ENCODE measurements at places on chromosomes 1 and 21.
A peak's percentile ranks its signal among the peaks of the same experiment; 100 is the strongest.

DNA sequence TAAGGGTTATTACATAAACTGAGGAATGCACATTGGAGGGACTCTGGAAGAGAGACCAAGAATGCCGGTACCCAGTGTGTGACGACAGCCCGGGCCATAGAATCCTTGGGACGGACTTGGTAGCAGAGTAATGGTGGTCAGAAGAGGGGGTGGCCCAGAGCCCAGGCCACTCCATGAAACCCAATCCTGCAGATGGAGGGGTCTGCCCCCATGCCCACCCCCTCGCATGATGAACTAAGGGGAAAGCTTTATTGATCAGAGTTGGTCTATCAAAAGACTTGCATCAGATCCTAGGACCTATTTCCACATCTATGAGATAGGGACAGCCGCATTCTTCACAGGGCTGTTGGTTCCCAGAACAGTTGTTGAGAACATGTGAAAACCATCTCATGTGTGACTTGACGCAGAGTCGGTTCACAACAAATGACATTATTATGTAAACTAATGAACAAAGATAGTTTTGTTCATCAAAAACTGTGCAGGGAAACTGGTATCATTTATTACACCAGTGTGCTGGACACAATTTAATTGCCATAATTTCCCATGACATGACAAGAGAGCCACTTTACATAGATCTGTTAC is 21.5 kb upstream of the SDC3 start:
- DNase-seq: no peak

DNA sequence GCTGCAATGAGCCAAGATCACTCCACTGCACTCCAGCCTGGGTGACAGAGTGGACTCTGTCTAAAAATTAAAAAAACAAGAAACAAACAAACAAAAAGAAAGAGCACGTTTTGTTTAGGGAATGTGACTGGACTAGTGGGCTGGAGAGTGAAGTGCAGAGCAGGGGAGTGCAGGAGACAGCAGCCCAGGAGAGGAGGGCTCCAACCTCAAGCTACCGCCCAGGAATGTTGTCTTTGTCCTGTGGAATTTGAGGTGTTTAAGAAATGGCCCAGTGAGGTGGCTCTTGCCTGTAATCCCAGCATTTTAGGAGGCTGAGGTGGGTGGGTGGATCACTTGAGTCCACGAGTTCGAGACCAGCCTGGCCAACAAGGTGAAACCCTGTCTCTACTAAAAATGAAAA is 42.4 kb upstream of the MTF2 start:
- DNase-seq: no peak

GRCh38 chr1:116835161-116835560 is 74.6 kb upstream of the PTGFRN start:
- no peak for DNase-seq

DNA sequence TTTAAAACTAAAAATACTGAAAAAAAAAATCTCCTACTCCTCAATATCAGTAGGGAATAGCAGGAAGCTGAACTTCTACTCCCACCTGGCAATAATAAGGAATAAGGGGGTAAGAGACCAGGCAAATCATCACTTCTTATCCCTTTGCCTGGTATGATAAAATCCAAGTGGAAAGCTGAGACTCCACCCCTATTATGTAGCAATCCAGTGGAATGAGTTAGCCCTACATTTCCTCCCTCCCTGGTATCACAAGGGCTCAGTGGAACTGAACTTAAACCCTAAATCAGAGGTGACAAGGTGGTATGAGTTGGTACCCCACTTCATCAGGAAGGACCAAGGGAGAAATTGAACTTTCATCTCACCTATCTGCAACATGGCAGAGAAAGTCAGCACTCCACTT is 25.7 kb downstream of the TRIM33 start:
- no peak for DNase-seq

DNA sequence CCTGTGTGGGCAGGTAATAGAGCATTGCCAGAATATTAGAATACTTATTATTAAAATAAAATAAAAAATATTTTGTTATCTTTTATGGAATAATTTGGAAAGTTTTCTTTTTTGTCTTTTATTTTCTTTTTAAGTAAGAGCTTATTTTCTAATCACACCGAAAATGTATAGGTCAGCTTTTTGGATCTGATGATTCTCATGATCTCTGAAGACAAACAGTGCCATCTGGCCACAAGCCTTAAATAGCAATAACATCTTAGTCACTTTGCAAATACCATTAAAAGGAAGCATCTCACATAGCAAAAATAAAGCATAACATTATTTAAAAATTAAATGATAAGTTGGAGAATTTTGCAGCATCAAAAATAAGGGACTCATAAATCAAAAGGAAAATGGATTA is 213.8 kb downstream of the PLA2G4A start:
- no peak for DNase-seq

GRCh38 chr1:19088717-19089442 is 121.2 kb downstream of the UBR4 start:
- no peak for DNase-seq

DNA sequence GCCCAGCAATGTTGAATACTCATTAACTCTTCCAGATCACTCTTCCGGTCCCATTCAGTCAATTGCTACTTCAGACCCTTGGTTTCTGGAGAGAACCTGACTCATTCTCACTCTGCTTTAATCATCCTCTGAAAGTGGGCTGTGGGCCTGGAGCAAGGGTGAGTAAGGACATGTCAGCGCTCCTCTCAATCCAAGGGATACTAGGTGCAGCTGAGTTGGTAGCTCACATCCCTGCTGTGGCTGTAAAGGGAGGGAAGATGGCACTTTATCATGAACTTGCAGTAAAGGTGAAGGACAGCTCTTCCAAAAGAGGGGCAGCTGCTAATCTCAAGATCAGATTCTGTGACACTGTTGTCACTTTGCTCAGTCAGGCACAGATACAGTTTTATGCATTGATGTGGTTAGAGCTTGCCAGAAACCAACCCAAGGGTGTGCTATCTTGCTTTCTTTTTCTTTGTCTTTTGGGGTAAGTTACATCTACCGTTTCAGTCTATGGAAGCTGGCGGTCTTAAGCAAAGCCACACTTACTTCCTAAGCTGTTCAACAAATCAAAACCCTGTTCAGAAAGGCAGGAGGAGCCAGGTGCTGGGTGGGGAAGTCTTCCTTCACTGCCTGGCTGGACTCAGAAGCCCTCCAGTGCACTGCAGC is 26.5 kb upstream of the NTPCR start:
- peak; percentile 44 for DNase-seq
